ENCODE measurements at places on chromosomes 2 and 18. TPM values are rescaled to one million over a fixed set of nuclear protein-coding genes. Genes with fewer than 3 reads are reported as not detected.

The PXDN gene
- not detected for total RNA-seq

- peak; percentile 12 for DNase-seq
Observed at GRCh38 chr2:171652416-171652785, 34.9 kb upstream of the DYNC1I2 start.

GRCh38 chr2:26018184-26019055, 15.5 kb upstream of the RAB10 start:
- DNase-seq, result peak; percentile 75

- no peak for DNase-seq
Observed at GRCh38 chr2:206942592-206943478, 3.5 kb downstream of the CPO start.

The CTNNA2 gene
- total RNA-seq, result not detected

GRCh38 chr2:150234787-150235446, 252.6 kb downstream of the RND3 start:
- no peak for DNase-seq

DNA sequence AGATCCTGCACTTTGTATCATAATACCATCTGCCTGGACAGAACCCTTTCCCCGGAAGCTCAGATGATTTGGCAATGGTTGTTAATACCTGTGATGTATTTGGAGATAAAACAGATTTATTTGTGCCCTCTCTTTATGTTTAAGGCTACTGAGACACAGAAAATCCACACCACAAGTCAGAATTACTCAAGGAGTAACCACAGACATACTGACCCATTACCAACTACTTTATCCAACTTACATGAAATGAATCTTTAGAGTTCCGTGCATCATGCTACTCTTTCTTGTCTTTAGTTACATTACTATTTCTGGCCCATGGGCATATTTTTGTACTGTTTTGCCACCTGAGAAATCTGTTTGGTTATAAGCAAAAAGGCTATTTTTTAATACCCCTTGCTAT, 384.0 kb downstream of the STK39 start:
- no peak for DNase-seq

- DNase-seq, result peak; percentile 71
Observed at GRCh38 chr2:70104231-70105111, 17.2 kb downstream of the PCBP1 start.

- no peak for DNase-seq
Observed at GRCh38 chr2:99911736-99912135, 230.7 kb downstream of the AFF3 start.

DNA sequence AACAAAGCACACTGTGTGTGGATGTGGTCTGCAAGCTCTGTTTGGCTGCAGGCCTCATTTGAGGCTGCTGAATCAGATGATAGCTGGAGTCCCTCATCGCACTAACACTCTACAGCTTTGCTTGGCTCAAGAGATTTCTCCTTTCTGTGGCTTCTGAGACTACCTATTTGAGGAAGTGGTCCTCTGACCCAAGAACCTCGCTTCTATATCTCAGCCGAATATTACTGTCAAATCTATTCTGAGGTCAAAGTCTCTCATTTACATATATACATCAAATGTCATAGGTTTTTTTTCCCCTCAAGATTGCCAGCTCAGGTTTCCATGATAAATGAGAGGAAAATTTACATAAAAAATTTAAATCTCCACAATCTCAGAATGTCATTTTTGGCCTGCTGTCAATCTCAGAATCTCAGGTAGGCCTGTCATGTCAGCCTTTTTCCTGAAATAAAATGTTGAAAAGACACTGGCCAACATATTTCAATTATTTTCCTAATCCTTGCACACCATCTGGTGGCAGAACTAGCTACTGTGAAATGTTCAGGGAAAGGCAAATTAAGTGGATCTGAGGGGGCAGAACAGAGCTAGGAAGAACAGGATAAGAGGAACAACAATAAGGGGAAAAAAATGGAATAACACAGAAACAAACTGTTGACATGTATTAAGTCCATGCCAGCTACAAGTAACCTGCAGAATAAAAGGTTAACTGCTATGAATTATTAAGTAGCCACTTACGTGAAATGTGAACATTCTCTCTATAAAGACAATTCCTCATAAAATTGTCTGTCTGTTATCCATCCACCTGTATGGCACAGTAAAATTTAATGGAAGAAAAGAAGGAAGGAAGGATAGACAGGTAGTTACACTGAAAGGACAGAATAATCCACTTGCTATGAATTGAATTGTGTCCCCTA, 39.3 kb downstream of the AP1S3 start:
- no peak for DNase-seq

GRCh38 chr2:34998741-34999140, 1356.8 kb upstream of the CRIM1 start:
- no peak for DNase-seq

The ERICH2 gene
- not detected for total RNA-seq

DNA sequence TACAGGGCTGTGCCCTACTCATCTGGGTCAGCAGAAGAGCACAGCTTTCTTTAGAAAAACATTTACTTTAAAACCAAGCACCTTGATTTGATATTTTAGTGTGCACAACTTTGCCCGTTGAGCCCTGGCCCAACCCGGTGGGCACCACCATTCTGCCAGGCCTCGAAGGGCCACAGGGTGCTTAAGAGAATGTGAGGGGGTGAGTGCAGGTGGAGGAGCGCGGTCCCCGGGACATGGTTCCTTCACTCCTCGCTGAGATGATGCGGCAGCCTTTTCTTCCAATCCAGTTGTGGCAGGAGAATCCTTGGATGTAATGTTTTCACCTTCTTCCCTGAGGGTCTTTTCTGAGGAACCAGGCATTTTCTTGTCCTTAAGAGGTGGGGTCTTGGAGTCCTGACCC, 119.0 kb downstream of the RPIA start:
- no peak for DNase-seq

GRCh38 chr18:523561-523960, 23.1 kb upstream of the COLEC12 start:
- no peak for DNase-seq

DNA sequence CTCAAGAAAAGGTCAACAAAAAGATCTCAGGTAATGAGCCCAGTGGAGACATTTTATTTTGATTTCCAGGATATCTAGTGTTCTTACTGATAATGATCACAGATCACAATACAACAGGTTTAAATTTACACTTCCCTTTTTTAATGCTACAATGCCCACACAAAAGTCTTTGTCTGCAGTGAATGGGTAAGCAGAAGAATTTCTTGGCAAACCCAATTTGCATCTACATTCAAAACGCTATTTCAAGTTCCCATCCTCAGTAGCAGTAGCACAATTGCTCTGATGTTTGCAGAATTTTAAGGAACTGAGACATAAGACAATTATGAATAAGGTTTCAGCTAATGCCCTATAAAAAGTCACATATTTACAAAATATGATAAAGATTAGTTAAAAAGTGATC, 929.4 kb upstream of the PIK3C3 start:
- no peak for DNase-seq

The LRRC30 gene
- total RNA-seq, result not detected

- DNase-seq, result no peak
Observed at GRCh38 chr2:42150159-42150558, 19.0 kb upstream of the EML4 start.

The RNF152 gene
- 0.26 TPM for total RNA-seq

The CCDC74A gene
- total RNA-seq, result 7.0 TPM

GRCh38 chr2:203621981-203622515, 84.4 kb upstream of the CD28 start:
- DNase-seq, result no peak

Data from activated CD4-positive, alpha-beta memory T cell treated with anti-CD3 and anti-CD28 coated beads for 36 hours (primary cell).